Fibroblast of skin of left biceps (primary cell): ENCODE measurements at places on chromosomes 12 and 14.

GRCh38 chr14:62133776-62134550, 371.7 kb downstream of the SNAPC1 start:
- no peak for DNase-seq

- no peak for DNase-seq
These were observed 29.7 kb upstream of the NPFF start for GRCh38 chr12:53536962-53537361.

GRCh38 chr12:114391088-114391487, 14.9 kb downstream of the TBX5 start:
- no peak for DNase-seq

DNA sequence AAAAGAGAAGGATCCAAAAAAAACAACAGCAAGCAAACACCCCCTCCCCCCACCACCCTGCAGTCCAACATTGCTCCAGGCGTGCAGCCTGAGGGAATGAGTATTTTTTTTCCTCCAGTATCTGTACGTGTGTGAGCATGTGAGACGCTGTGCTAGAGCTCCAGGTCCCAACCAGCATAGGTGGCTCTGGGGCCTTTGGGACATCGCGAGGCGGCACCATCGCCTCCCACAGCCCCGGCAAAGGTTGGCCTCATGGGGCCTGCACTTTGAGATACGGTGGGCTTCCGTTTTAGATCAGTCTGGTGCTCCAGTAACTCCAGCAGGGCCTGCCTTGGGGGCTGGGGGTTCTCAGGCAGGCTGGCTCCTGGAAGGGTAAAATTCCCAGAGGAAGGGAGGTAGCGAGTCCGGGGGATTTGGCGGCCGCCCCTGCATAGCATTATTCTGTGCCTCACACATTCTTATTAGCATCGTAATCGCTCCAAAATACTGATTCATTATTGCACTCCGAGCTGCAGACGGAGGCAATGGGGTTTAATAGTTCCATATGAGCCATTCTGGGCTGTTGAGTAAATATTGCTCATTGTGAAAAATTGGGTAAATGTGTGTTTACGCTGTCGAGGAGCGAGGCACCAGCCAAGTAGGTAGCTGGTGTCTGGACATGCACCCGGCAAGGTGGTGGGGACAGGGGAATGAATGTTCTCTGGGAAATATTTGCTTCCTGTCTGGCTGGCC, 143.1 kb upstream of the MYL2 start:
- peak; percentile 45 for DNase-seq

DNA sequence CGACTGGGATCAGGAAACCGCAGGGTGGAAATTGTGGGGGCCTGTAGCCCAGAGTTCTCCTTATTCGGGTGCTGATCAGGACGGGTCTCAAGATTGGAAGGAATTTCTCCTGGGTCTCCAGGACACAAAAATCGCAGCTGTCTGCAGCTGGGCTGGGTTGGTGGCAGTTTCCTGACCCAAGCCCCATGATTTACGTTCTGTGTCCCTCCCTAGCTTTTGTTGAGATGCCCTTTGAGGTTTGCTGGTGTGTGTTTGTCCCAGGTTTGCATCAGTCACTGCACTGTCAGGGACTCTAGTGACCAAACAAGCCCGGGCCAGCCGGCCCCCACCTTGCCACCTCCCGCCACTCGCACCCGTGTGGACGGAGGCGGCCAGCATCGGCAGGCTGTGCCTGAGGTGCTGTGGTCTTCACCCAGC, 89.5 kb downstream of the FBXL14 start:
- no peak for DNase-seq

DNA sequence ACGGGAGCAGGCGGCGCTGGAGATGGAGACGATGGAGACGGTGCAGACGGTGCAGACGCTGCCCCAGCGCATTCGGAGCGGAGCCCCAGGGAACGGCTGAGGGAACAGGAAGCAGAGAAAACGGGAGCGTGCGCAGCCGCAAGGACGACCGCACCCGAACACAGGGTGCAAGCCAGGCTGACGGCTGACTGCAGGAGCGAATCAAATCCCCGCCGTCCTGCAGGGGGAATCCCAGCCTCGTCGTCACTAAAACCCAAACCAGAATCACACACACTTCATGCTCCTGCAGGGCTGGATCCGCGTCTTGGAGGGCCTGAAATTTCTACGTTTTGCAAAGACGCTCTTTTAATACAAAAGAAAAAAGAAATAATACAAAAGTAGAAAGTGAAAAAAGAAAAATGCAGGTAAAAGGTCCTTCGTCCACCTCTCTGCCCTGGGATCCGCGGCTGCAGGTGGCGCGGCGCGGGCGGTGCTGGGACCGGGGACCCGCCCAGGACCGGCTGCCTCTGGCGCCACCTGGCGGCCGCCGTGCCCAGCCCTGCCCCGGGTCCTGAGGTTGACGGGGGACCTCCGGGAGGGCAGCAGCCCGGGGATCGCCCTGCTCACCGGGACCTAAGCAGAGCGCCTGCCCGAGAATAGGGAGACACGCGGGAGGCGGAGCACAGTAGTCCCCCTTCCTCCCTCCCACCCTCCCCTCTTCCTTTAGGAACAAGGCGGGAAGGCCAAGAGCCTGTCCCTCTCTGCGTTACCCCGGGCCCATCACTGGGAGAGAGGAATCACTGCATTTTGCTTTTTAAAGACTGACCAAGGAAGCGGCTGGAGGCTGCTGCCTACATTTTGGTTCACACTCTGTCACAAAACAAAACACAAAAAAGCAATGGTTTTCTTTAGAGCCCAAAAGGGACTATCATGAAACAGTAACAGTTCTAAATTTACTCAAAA, 20.1 kb downstream of the STX2 start:
- no peak for DNase-seq

GRCh38 chr14:59166258-59166657, 22.2 kb upstream of the DAAM1 start:
- DNase-seq: no peak

GRCh38 chr12:49369411-49370145, 2.3 kb downstream of the SPATS2 start:
- DNase-seq: no peak

GRCh38 chr12:108299516-108299915, 39.6 kb downstream of the CMKLR1 start:
- DNase-seq: no peak

DNA sequence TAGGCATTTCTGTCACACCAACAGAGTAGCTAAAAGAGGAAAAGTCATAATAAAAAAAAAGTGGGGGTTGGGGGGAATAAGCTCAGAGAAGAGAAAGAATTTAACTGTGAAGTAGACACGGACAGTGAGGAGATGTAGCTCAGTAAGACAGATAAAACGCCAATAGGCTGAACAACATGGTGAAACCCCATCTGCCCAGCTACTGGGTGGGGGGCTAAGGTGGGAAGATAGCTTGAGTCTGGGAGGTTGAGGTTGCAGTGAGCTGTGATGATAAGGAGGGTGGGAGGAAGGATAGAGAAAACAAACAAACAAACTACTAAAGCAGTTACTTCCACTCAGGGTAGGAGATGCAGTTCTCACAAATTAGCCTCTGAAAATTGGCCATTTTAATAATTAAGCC, 25.0 kb downstream of the HECTD4 start:
- DNase-seq: no peak

- no peak for DNase-seq
These were observed 49.9 kb upstream of the OR4E1 start for GRCh38 chr14:21723431-21724045.

- DNase-seq: no peak
These were observed 339.5 kb downstream of the AEBP2 start for GRCh38 chr12:19778797-19779196.

- no peak for DNase-seq
These were observed at the start of gene TRAF3 for GRCh38 chr14:102776761-102777710. Gene TRAF3 (plus strand): TSS chr14:102777449. CDS start chr14:102870202, 92,753 bp downstream.

- no peak for DNase-seq
These were observed 1501.8 kb upstream of the FLRT2 start for GRCh38 chr14:84028080-84028604.

- no peak for DNase-seq
These were observed 156.7 kb downstream of the CEP128 start for GRCh38 chr14:80784820-80785219.

- DNase-seq: no peak
These were observed 243.3 kb upstream of the KRR1 start for GRCh38 chr12:75754698-75755097.

DNA sequence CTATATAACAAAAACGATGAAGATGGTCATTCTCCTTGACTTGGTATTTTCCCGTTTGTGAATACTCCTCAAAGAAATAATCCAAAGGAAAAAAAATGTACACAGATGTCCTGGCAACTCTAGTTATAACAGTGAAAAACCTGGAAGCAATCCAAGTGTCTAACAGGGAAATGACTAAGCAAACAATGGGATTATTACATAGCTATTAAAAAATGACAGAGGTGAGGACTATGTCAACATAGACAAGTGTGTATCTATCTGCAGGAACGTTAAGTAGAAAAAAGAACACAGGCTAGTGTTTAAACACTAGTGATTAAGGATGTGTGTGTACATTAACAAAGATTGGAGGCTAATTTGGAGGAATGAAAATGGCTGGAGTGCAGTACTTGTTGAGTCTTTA, 5.9 kb upstream of the APOLD1 start:
- DNase-seq: peak; percentile 59

GRCh38 chr12:98211909-98212695, 303.3 kb upstream of the TMPO start:
- DNase-seq: no peak

DNA sequence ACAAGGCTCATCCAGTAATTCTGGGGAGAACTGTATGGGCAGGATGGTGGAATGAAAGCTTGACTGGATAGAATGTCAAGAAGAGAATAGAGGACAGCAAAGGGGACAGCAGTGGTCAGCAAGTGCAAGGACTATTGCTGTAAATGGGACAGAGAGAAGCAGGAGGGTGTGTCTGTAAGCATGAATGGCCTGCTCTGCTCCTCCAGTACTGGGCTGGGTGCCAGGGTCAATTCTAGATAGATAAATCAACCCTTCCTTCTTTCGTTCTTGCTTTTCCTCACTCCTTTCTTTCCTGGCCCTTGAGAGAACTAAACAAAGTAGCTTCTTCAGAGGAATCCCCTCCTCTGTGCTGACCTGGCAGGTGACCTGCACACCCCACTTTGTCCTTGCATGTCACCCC, 1019.2 kb downstream of the BCL11B start:
- no peak for DNase-seq

DNA sequence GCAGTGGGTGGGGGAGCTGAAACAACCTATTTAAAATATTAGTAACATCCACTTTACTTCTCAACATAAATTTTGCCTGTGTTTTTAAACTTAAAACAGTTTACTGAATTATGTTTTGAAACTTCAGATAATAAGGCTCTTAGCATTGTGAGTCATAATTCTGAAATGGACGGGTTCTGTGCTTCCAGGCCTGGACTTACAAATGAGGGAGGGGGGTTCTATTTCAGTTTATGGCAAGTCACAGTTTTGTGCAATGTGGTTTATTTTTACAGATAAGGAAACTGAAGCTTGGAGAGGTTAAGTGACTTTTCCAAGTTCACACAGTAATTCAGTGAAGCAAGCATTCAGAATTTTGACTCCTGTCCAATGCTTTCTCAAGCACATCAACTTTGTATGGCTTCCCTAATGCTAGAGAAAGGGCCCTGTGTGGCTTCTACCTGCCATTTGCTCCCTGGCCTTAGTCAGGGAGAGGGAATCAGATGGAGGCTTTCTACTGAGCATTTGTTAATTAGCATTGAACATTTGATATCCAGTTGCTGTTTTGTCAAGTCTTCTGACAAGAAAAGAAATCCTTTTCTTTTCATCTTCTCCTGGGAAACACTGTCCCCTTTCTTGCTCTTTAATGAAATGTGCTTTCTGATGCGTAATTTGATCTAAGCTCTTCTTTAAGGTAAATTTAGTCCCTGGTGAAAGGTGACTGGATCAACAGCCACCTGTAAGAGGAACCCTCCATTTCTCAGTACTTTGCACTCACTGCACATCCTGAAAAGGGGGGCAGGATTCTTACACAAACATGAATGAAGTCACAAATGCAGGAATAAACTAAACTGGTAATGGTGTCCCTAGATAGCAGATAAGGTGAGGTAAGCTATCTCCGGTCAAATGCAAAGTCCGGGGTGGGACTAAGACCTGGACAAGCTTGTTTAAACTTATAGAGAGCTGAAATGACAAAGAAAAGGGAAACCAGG, 2.5 kb upstream of the SALL2 start:
- DNase-seq: no peak

DNA sequence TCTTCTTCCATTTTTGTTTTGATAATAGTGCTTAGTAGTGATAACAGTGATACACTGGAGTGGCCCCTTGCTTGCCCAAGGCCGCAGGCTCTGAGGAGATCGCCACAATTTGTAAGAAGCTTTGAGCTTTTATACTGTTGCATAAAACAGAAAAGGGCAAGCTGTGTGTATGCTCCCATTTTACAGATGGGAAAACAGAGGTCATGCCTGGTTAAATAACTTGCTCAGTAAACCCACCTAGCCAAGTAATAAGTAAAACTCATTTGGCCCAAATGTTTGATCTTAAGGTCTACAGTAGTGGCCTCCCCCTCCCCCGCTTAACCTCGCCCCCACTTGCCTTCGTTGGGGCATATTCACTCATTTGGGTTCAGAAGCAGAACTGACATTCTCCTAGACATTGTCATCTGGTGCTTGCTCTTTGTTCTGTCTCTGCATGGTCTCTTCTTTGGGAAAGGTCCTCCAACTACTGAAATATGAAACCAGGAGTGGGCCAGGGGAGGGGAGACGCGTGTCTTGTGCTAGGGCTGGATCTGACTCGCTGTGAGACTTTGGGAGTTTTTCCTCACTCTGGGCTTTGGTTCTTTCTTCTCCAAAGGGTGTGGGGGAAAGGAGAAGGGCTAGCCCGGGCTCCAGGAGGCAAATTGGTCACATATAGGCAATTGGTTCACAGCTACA, 88.1 kb downstream of the PAPOLA start:
- DNase-seq: no peak

DNA sequence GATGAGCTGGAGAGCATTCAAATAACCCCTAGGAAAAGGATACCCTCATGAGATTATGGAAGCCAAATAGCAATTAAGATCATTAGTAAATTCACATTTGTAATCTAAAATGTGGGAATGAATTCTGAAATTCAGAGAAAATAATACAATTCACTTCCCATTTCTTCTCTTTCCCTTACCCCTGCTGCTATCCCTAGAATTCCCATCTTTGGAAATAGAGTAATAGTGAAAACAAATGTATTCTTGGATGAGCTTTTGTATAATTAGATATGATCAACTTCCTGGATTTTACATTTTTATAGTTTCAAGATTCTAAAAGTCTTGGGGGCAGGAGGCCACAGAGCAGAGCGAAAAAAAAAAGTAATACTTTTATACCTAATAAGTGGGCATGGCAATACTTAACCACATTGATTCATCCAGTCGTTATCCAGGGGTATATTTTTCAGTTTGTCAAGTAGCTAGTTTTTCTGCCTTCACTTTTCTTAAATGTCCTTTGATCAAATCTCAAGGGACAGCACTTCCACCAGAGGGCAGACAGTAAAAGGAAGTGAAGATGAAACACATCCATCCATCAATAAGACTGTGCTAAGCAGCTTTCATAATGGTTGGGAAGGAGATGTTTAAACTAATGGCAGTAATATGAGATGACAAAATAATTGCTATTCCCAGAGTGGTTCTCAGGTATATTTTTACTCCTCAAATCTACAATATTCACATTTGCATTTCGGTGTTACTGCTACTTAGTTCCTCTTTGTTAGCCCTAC, 401.3 kb downstream of the DIO2 start:
- DNase-seq: no peak
